Stimulated activated naive CD4-positive, alpha-beta T cell treated with Interleukin-2 at 50 U/mL for 16 hours (primary cell): ENCODE measurements at places on chromosomes 2 and 18.

DNA sequence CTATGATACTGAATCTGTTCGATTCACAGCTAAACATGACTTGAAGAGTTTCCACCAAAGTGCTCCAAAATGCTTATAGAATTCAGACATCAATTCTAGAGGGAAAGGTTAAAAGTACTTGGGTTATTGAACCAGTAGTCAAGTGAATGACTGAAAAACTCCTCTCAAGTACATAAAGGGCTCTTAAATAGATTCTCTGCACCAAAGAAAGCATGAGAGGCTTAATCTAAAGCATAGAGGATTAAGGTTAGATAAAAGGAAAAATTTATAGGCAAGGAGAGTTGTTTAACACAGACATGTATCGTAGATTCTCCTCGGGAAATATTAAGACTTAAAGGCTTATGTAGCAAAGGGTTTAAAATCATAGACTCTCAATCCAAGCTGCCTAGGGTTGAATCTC lies 701.4 kb downstream of the ERBB4 start:
- no peak for DNase-seq

DNA sequence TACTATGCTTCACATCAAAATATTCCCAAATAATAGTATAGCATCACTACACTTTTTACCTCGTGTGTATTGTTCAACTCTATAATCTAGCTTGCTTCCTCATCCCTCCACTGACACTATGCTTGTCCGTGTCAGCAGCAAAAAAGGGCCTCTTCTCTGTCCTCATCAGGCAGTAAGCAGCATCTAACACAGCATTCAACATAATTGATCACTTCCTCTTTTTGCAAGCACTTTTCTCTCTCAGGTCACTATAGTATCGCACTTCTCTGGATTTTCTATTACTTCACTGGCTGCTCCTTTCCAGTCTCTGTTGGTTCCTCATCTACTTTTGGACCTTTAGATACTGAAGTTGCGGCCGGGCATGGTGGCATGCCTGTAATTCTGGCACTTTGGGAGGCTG lies 64.9 kb upstream of the ZSWIM2 start:
- DNase-seq: no peak

GRCh38 chr18:1308686-1309085 lies 404.0 kb downstream of the ADCYAP1 start:
- no peak for DNase-seq

DNA sequence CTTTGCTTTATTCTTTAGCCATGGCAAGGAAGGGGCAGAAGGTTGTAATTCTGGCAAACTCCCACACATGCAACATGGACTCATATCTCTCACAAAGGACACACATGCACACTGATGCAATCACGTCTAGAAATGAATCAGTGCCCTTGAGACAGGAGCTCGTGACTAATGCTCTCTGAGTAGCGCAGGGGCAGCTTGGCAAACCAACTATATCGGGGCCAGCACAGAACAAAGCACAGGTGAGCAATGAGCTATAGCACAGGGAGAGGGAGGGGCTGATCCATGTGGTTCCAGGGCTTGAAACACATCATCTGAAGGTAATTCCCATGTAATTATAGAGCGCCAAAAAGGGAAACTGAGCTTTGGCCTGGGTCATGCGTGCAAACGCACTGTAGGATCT lies 165.2 kb upstream of the KLF7 start:
- DNase-seq: peak; percentile 53

- no peak for DNase-seq
Measured at GRCh38 chr2:219576505-219577388, 4.6 kb downstream of the INHA start.

- DNase-seq: no peak
Measured at GRCh38 chr18:38751211-38751610, 1185.6 kb upstream of the CELF4 start.

DNA sequence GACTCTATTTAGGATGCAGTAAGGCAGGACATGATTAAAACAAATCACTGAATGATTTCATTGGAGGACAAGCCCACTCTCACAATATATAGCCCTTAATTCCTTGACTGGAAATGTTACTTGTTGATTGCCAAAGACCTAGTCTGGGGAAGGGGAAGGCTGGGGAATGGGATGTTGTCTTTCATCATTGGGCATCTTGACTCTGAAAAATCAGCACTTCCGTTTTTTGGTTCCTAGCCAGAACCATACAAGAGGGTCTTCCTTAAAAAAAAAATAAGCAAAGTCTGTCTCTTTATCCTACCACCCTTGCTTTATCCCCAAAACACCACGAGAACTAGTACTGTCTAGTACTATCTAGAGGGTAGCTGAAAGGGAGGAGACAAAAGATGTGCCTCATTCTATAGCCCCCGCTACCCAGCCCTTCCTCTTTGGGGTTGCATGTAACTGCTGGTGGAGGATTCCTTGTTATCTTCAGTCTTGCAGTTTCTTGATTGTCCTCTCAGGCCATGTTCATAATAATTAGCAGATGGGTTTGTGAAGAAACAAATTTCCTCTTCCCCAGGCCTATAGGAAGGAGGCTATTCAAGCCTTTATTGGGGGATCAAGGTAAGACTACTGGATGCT lies 55.8 kb downstream of the NEMP2 start:
- DNase-seq: no peak

DNA sequence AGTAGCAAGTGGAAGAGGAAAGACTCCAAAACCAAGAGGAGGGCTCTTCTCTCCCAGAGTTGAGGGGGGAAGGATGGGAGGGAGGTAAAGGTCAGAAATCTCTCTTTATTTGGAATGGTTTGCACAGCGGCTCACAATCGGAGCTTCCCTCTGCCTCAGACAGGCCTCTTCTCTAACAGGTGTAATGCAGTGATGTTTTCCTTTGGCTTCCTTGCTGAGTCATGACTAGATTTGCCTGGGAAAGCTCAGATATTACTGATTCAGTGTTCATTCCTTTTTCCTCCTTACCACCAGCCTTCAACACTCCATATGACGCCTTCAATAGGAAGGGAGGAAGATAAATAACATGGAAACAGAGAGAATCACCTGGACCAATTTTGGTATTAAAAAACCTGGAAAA lies 136.6 kb downstream of the RNF152 start:
- no peak for DNase-seq

GRCh38 chr2:211503856-211504255 lies 947.5 kb downstream of the CPS1 start:
- DNase-seq: no peak

DNA sequence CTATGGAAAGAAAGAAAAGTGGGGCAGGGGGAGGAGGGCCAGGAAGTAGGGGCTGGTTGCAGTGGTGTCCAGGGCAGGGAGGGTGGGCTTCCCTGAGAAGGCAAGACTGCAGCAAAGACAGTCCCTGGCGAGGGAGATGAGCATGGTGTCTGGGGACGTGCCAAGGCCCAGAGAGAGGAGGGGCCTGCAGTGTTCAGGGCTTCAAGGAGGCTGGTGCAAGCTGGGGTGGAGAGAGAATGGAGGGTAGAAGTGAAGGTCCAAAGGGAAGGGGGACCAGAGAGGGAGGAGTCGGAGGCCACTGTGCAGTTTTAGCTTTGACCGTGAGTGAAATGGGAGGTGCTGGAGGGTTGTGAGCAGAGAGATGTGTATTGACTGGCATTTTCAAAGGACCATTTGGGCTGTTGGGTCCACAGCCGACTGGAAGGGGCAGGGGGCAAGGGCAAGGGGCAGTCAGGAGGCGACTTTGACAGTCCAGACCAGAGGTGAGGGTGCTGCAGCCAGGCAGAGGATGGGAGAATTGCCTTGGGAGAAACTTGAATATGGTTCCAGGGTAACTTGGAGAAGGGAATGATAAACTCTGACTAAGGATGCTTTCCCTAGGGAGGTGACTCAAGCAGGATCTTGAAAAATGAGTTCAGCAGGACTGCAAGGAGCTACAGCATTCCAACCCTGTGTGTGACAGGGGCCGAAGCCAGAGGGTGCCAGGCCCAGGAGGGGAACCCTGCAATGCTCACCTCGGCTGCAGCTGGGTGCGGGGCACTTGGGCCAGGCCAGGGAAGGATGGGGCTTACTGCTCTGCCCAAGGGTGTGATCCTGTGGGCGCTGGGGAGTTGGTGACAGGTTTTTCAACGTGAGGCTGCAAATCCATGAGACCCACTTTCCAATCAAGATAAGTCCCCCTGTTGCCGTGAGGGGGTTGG lies 177.1 kb upstream of the HAAO start:
- no peak for DNase-seq

- DNase-seq: no peak
Measured at GRCh38 chr2:105410554-105410953, 11.7 kb upstream of the FHL2 start.

GRCh38 chr2:8927510-8928455 lies 75.7 kb downstream of the MBOAT2 start:
- no peak for DNase-seq
